ENCODE measurements at places on chromosomes 5 and 9.

DNA sequence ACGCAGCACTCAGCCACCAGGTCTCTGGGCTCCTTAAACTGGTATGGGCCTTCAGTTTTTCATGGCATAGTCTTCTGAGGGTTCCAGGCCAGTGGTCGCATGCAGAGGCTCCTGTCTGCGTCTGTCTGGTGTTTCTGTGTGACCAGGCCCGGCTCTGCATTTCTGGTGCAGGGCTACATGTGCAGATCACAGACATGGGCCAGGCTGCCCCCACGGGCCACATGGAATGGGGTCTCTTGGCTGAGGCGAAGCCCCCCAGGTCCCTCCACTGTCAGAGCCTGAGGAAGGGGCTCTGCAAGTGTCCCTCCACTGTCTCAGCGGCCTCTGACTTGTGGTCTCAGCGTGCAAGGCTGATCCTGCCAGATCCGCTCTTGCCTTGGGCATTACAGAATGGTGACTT, 15.6 kb upstream of the CARD19 start:
- peak overlapping the region; percentile 5 for H3K27ac ChIP-seq
- no peak overlapping the region for H3K4me3 ChIP-seq
- H3K36me3 ChIP-seq, result no peaks in the 10 kb centered on the region
- H3K27me3 ChIP-seq, result no peaks in the 10 kb centered on the region
- H3K4me1 ChIP-seq, result peaks cover 5% of the 10 kb centered on the region
- no peak for DNase-seq

GRCh38 chr5:24177821-24178220, 467.0 kb downstream of the CDH10 start:
- no peak overlapping the region for H3K27ac ChIP-seq
- H3K4me1 ChIP-seq, result no peaks in the 10 kb centered on the region
- H3K4me3 ChIP-seq, result no peak overlapping the region
- H3K27me3 ChIP-seq, result peaks cover 4% of the 10 kb centered on the region
- DNase-seq, result no peak
- H3K36me3 ChIP-seq, result no peaks in the 10 kb centered on the region

DNA sequence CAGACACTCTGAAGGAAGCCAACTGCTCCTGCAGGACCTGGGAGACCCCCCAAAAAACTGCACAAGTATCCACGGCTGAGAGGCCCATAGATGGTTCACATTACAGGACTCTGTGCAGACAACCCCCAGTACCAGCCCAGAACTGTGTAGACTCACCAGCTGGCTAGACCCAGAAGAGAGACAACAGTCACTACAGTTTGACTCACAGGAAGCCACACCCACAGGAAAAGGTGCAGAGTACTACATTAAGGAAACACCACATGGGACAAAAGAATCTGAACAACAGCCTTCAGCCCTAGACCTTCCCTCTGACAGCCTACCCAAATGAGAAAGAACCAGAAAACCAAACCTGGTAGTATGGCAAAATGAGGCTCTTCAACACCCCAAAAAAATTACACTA, 281.2 kb upstream of the RGMB start:
- H3K4me3 ChIP-seq, result no peak overlapping the region
- no peak overlapping the region for H3K27ac ChIP-seq
- no peaks in the 10 kb centered on the region for H3K27me3 ChIP-seq
- H3K36me3 ChIP-seq, result no peaks in the 10 kb centered on the region
- H3K4me1 ChIP-seq, result no peaks in the 10 kb centered on the region

DNA sequence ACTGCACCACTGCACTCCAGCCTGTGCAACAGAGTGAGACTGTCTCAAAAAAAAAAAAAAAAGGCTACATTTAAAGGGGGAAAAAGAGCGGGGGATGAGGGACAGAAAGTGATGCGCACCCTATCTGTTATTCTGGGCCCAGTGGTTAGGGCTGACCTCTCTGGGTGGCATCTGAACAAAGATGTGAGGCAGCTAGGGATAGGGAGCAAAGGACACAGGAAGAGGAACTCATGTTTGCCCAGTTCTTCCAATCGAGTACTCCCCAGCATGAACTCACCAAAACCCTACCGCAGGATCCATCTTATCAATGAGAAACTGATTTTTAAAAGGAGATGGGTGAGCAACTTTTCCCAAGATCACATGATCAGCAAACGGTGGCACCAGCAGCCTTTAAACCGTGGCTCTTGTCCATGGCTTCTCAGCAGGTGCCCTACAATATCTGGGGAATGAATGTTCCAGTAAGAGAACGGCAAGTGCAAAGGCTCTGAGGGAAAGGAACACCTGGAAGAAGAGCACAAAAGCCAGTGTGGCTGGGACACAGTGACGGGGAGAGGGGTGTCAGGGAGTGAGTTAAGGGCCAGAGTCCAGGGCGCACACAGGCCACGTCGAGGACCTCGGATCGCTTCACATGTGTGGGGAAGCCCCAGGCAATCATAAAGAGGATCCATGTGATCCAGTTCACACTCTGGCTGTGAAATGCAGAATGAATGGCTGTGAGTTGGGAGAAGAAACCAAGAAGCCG, 22.0 kb downstream of the RAPGEF1 start:
- no peak for DNase-seq
- peaks cover under 1% of the 10 kb centered on the region for H3K4me1 ChIP-seq
- peaks cover 7% of the 10 kb centered on the region for H3K36me3 ChIP-seq
- no peaks in the 10 kb centered on the region for H3K27me3 ChIP-seq
- no peak overlapping the region for H3K27ac ChIP-seq
